Type B pancreatic cell (in vitro differentiated cells): ENCODE measurements at places on chromosomes 13 and 19.
A peak's percentile ranks its signal among the peaks of the same experiment; 100 is the strongest.

GRCh38 chr13:51800486-51800885, 3.5 kb downstream of the DHRS12 start:
- no peaks in the 10 kb centered on the region for H3K27me3 ChIP-seq
- H3K4me3 ChIP-seq: no peak overlapping the region
- no peak overlapping the region for H3K27ac ChIP-seq
- DNase-seq: no peak

DNA sequence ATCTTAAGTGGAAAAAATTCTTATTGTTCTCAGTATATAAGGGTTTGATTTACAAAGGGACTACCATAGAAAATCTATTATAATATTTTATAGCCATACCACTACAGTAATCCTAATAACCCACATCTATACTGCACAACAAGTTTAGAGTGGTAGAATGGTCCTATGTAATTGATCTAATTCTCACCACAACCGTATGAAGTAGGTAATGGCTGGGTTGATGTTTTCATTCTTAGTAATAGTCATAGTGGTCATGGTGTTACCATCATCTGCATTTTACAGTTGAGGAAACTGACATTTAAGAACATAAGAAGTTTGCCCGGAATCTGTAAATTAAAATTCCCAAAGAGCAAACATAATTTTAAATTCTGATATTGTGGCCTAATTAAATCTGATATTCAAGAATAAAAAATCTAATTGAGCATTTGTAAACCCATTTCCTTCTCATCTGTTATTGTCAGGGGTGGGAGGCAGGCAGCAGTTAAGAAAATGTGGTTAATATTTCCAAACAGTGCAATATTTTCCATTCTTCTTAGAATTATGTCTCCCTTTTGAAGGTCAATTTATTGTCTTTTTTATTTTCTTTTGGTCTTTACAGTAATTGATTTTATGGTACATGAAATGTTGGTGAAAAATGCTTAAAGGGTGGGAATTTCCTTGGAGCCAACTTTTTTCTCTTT, 65.6 kb downstream of the DHRS12 start:
- H3K36me3 ChIP-seq: peaks cover 26% of the 10 kb centered on the region
- H3K27me3 ChIP-seq: no peaks in the 10 kb centered on the region
- H3K27ac ChIP-seq: peak overlapping the region; percentile 91
- H3K4me3 ChIP-seq: no peak overlapping the region
- peaks cover 6% of the 10 kb centered on the region for H3K4me1 ChIP-seq

DNA sequence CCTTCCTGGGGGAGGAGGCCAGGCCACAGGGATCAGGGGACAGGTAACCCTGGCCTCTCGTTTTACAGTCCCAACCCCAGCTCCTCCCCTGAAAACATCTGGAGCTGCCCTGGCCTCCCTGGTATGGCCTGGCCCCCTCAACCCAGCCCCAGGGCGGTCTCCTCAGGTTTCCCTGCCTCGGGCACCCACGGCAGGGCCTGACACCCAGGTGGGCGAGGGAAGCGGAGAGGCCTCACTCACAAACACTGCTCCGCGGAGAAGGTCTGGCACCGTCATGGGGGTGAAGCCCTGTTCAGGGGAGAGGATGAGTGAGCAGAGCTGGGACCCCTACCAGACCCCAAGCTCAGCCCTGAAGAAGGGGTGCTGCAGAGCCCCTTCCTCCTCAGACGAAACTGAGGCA, 6.5 kb upstream of the CCER2 start:
- DNase-seq: no peak
- H3K27me3 ChIP-seq: no peaks in the 10 kb centered on the region
- peaks cover 3% of the 10 kb centered on the region for H3K4me1 ChIP-seq
- no peak overlapping the region for H3K27ac ChIP-seq

DNA sequence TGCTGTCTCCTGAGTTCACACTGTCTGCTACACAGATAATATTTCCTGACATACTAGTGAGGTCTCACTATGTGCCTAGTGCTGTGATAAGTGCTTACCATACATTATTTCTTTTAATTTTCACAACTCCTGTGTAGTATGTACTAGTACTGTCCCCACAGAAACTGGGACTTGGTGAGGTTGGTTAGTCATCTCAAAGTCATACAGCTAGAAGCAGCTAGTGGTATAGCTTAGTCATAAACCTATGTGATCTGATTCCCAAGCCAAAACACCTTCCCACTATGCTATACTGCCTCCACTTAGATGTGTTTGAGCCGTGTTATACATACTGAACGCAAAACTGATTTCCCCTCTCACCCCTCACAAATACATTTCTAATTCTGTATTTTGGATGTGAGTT, 10.5 kb downstream of the MTMR6 start:
- no peak overlapping the region for H3K27ac ChIP-seq
- H3K36me3 ChIP-seq: peaks cover 7% of the 10 kb centered on the region
- H3K4me1 ChIP-seq: no peaks in the 10 kb centered on the region
- H3K27me3 ChIP-seq: no peaks in the 10 kb centered on the region
- H3K4me3 ChIP-seq: no peak overlapping the region

GRCh38 chr13:74530011-74530410, 395.8 kb upstream of the KLF12 start:
- no peak overlapping the region for H3K27ac ChIP-seq
- H3K27me3 ChIP-seq: no peaks in the 10 kb centered on the region
- no peak overlapping the region for H3K4me3 ChIP-seq
- no peak for DNase-seq
- H3K4me1 ChIP-seq: peaks cover 28% of the 10 kb centered on the region
- no peaks in the 10 kb centered on the region for H3K36me3 ChIP-seq

GRCh38 chr19:56217039-56217949, 15.2 kb downstream of the ZSCAN5C start:
- H3K4me1 ChIP-seq: no peaks in the 10 kb centered on the region
- peak overlapping the region; percentile 76 for H3K4me3 ChIP-seq
- H3K27me3 ChIP-seq: no peaks in the 10 kb centered on the region
- H3K27ac ChIP-seq: peak overlapping the region; percentile 77
- H3K36me3 ChIP-seq: peaks cover 4% of the 10 kb centered on the region

GRCh38 chr19:41907994-41908615, 20.1 kb downstream of the ERFL start:
- DNase-seq: no peak
- no peaks in the 10 kb centered on the region for H3K4me1 ChIP-seq
- H3K36me3 ChIP-seq: peaks cover 9% of the 10 kb centered on the region
- no peak overlapping the region for H3K27ac ChIP-seq

- no peaks in the 10 kb centered on the region for H3K4me1 ChIP-seq
- no peak overlapping the region for H3K27ac ChIP-seq
- no peak for DNase-seq
Measured at GRCh38 chr19:855142-855541, 3.0 kb downstream of the ELANE start.

DNA sequence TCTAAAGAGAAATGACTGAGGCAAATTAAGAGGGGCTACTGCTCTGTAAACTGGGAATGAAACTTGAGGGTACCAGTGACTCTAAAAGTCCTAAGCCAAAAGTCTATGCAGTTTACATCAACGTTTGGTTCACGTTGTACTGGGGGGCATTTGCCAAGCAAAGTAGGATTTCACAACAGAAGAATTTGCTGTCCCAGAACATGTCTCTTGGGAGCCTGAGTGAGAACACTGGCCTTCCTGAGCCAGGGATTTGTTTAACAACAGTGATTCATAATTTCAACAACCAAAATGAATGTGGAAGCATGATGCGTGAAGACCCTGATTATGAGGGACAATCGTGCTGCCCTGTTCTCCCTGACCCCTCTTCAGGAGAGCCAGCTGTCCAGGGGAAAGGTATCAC, 178.0 kb downstream of the OXGR1 start:
- H3K27ac ChIP-seq: no peak overlapping the region
- no peaks in the 10 kb centered on the region for H3K36me3 ChIP-seq
- H3K27me3 ChIP-seq: no peaks in the 10 kb centered on the region
- no peak overlapping the region for H3K4me3 ChIP-seq

DNA sequence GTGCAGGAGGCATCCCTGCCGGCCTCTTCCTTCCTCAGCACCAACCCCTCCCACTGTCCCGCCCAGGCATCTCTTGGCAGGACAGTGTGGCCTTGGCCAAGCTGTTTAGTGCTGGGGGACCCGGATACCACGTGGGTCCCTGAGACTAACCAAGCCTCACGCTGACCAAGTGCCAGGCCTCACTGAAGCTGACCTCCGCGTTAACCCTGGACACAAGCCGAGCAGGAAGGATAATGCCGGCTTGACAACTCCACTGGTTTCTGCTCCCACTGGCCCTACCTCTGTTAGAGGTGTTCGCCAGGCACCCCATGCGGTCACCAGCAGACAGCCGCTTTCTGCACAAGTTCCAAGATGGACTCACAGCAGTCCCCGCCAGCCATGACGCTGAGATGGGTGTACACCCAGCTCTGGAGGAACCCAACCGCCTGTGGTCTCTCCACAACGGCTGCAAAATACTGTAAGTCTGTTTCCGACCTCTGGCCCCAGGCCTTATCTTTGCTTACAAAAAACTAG, 12.4 kb downstream of the GRTP1 start:
- no peak overlapping the region for H3K4me3 ChIP-seq
- H3K27me3 ChIP-seq: no peaks in the 10 kb centered on the region
- H3K27ac ChIP-seq: no peak overlapping the region

GRCh38 chr19:28575816-28576215, 637.1 kb downstream of the UQCRFS1 start:
- H3K27me3 ChIP-seq: peaks cover 12% of the 10 kb centered on the region
- H3K4me3 ChIP-seq: no peak overlapping the region

DNA sequence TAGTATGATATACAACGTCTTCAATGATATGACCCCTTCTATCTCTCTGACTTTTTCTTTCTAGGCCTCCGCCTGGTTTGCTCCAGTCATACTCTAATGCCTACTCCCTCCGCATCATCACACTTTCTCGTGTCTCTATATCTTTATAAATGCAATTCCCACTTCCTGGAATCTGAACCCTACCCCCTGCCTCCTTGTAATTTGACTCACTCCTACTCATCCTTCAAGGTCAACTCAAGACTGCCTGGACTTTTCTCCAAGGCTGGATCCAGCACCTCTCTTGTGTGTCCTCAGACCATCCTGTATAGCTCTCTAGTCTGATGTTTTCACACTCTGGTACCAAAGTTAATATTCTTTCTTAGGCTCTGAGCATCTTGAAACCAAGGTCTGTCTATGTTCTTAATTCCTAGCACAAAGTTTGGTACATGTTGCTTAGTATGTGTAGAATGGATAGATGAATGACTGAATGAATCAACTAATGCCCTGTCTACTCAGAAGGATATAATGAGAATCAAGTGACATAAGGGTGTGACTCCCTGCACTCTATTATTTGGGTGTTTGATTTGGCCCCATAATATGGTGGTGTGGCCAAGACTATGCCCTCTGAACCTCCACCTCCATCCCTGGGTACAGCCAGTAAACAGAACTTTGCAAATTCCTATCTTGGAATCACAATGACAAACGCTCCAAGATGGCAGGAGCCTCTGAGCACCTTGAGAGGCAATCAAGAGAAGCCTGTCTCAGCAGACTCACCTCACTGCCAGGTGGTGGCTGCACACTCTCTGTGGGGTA, 74.3 kb upstream of the SERP2 start:
- H3K27me3 ChIP-seq: peaks cover 12% of the 10 kb centered on the region
- no peak for DNase-seq
- no peaks in the 10 kb centered on the region for H3K36me3 ChIP-seq
- peaks cover 24% of the 10 kb centered on the region for H3K4me1 ChIP-seq
- no peak overlapping the region for H3K4me3 ChIP-seq

DNA sequence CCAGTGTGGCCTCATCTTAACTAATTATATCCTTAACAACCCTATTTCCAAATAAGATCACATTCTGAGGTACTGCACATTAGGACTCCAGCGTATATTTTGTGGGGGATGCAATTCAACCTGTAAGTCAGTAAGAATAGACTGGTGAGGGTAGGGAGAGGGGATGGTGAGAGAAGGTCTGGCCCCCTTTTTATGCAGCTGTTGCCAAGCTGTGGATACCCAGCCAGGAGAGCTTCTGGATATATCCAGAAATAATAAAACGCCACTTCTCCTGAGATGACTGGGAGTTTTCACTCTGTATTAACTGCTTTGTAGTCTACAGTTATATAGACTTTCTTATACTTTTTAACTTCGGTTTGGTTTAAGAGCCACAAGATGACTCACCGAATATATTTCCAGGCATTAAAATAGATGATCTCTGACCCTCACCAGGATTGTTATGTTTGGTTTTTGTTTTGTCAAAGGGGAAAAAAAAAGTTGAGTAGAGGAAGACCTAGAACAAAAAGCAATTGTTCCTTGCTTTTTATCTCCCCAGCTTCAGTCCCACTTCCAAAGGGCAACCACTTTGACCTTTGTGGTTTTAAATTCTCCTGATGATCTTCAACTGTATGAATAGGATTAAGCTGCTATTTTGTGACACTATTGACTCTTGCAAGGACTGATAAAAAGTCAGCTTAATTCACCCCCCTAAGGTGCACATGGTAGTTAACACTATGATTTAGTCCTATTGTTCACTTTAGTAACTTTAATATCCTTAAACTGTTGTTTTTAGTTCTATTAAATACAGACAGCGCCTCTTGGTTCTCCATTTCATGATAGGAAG, 3.1 kb upstream of the NEK3 start:
- H3K36me3 ChIP-seq: peaks cover 14% of the 10 kb centered on the region
- H3K4me3 ChIP-seq: peak overlapping the region; percentile 7
- H3K27ac ChIP-seq: peak overlapping the region; percentile 53
- H3K27me3 ChIP-seq: no peaks in the 10 kb centered on the region
- no peak for DNase-seq

DNA sequence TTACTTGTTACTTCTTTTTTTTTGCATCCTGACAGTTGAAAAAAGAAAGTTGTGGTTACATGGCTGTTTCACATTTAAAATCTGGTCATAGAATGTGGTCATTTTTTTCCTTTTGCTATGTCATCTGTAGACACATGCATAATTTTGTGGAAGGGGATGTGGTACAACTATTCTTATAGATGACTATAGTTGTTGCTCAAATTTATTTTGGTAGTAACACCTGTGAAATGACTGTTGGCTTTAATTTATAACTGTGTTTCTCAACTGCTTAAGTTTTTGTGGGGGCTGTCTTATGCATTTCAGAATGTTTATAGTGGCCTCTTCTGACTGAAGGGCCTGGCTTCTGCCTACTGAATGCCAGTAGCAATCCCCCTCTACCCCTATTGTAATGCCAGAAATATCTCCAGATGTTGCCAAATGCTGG, 130.5 kb downstream of the PAN3 start:
- H3K4me1 ChIP-seq: no peaks in the 10 kb centered on the region
- no peak overlapping the region for H3K27ac ChIP-seq
- no peak for DNase-seq
- no peaks in the 10 kb centered on the region for H3K27me3 ChIP-seq
- H3K4me3 ChIP-seq: no peak overlapping the region

DNA sequence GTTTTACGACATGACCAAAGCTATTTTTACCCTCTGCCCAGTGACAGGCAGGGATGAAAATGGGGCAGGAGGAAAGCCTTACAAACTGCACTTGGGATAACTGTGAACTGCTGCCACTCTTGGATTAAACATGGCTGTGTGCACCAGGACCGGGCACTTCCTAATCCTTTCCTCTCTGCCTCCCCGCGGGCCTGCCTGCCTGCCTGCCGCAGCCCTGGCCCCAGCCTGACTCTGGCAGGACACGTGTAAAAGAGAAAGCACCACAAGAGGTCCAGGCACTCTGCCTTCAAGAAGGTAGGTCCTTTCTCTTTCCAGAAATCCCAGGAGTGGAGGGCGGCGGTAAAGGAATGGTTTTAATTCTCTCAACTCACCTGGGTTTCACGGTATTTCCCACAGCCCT, 4.8 kb downstream of the TSHZ3 start:
- DNase-seq: no peak
- H3K36me3 ChIP-seq: peaks cover 3% of the 10 kb centered on the region
- H3K27ac ChIP-seq: no peak overlapping the region
- peaks cover 61% of the 10 kb centered on the region for H3K27me3 ChIP-seq
